ENCODE measurements at places on chromosomes 5 and 9.
A peak's percentile ranks its signal among the peaks of the same experiment; 100 is the strongest.

DNA sequence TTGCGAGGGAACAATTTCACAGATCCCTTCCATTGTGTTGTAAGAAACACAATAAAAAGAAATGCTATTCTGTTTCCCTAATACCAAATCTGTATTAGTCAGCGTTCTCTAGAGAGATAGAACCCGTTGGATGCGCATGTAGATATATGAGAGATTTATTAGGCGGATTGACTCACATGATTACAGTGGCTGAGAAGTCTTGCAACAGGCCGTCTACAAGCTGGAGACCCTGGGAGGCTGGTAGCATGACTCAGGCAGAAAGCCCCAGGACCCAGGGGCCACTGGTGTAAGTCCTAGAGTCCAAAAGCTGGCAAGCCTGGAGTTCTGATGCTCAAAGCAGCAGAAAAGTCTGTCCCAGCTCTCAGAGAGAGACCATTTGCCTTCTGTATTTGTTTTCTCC lies 18.4 kb upstream of the IL17B start:
- no peak for DNase-seq

GRCh38 chr9:89468281-89468960 lies 29.5 kb downstream of the SEMA4D start:
- no peak for DNase-seq

DNA sequence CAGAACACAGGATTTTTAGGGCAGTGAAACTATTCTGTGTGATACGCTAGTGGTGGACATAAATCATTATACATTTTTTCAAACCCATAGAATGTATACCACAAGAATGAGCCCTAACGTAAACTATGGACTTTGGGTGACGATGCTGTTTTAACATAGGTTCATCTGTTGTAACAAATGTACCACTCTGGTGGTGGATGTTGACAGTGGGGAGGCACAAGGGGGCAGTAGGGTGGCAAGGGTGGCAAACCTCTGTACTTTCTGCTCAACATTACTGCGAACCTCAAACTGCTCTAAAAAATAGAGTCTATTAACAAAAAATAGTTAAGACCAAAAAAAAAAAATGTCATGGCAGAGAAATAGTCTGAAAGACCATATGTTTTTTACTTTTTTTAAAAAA lies 9.1 kb upstream of the MVB12B start:
- peak; percentile 62 for DNase-seq

DNA sequence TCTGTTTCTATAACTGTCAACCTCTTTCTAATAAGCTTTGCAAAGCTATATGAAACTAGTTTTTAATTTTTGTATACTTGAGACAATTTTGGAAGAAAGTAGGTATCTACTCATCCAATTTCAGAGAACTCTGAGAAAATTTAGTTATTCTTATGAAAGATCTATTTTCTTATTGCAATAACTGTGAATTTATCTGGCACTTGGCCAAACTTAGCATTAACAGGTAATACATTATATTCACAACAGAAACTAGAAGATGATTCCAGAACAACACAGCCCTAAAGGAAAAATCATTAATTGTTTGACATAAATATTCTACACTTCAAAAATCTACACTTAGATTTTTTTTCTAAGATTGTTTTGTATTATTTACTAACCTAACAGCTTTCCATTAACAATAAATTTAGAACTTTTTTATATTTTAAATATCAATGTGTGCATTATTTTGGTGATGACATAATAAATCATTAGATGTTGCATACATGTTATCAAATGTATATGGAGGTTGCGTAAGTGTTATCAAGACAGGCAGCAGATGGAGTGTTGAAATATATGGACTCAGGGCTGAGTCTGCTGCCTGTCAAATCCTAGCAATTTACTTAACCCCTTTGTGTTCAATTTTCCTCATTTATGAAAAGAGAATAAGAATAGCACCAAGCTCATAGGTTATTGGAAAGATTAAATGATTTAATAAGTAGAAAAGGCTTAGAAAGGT lies 141.8 kb downstream of the MUSK start:
- DNase-seq, result no peak

DNA sequence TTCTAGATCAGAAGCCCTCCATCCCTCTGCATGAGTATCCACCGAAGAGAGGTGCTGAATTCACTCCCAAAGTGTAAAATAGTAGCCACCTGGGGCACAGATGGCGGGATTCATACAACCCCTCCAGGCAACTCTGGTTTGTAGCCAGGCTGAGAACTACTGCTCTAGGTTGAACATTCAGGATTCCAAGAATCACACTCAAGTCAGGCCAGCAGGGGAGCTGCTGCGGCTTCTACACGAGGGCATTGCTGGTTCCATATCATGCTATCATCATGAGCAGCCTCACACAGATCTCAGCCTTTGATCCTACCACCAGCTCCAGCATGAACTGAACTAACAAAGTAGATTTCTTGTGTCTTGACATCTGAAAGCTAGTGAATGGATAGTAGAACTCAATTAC lies 367.9 kb downstream of the DIRAS2 start:
- DNase-seq, result no peak

DNA sequence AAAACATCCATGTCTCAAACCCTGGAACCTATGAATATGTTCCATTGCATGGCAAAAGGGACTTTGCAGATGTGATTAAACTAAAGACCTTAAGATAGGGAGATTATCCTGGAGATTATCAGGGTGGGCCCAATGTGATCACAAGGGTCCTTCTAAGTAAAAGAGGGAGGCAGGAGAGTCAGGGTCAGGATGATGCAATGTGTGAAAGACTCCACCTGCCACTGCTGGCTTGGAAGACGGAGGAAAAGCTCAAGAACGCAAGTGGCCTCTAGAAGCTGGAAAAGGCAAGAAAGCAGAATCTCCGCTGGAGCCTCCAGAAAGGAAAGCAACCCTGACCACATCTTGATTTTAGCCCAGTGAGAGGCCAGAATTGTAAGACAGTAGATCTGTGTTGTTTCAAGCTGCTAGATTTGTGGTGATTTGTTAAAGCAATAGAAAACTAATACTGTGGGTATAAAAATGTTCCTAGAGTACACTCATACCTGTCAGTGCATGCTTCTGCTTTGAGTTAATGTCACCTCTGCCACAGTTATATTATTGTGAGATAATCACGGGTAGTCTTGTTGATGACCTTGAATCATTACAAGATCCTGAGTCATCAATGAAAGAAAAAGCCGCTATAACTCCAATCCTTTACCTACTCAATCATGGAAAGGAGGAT lies 93.5 kb upstream of the TNPO1 start:
- no peak for DNase-seq

GRCh38 chr9:74760031-74760700 lies 127.6 kb downstream of the TRPM6 start:
- DNase-seq, result no peak

DNA sequence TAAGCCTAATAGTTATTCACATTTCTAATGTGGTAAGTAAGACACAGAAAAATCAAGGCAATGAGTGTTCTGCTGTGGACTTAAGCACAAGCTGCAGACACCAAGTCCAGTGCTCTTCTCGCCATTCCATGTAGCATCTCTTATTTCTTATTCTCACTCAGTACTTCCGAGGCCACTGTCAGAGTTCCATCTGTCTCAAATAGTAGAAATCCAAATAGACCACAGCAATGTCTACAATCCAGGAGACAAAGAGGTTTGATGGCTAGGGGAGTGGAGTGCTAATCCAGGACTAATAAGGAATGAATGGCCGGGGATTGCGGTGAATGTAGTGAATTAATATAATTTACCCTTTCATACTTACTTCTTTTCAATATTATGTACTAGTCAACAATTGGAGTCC lies 147.3 kb downstream of the FBXL7 start:
- DNase-seq, result no peak

- no peak for DNase-seq
These were observed 91.1 kb upstream of the TBCA start for GRCh38 chr5:77867194-77867691.

- no peak for DNase-seq
These were observed 10.5 kb upstream of the TMEM252 start for GRCh38 chr9:68551191-68551590.

DNA sequence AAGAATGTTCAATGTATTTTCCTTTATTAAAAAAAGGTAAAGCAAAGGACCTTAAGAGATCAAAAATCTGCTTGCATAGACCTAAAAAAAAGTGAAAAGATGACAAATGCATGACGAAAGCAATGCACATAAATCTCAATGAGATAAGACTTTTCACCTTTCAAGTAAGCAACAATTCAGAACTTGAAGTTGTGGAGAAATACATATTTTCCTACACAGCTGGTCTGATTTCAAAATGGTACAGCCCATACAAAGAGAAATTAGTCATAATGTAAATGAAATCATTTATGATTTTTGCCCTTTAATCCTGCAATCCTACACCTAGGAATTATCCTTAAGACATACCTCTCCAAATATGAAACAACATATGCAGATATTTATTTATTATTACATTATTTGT lies 568.0 kb downstream of the ANXA1 start:
- no peak for DNase-seq

- no peak for DNase-seq
These were observed 16.9 kb downstream of the GSN start for GRCh38 chr9:121284733-121285451.
